Hippocampal formation (tissue), 2 donors: ENCODE measurements at places on chromosomes 2 and 18.

GRCh38 chr2:1685957-1686783 is 58.1 kb downstream of the PXDN start:
- DNase-seq, result no peak

DNA sequence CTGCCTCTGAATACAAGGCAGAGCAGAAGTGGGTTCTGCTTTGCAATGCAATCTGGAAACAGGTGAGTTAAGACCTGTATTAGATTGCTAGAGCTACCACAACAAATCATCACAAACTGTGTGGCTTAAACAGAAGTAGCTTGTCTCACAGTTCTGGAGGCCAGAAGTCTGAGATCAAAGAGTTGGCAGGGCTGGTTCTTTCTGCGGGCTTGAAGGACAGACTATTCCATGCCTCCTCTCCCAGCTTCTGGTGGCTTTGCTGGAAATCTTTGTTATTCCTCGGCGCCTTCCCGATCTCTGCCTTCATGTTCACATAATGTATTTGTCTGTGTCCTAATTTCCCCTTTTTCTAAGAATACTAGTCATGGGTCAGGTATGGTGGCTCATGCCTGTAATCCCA is 58.4 kb downstream of the SAP130 start:
- DNase-seq, result no peak

- no peak for DNase-seq
These were observed 33.5 kb upstream of the CD226 start for GRCh38 chr18:69980982-69981804.

GRCh38 chr2:127859712-127860085 is 1.7 kb upstream of the POLR2D start:
- DNase-seq, result no peak

DNA sequence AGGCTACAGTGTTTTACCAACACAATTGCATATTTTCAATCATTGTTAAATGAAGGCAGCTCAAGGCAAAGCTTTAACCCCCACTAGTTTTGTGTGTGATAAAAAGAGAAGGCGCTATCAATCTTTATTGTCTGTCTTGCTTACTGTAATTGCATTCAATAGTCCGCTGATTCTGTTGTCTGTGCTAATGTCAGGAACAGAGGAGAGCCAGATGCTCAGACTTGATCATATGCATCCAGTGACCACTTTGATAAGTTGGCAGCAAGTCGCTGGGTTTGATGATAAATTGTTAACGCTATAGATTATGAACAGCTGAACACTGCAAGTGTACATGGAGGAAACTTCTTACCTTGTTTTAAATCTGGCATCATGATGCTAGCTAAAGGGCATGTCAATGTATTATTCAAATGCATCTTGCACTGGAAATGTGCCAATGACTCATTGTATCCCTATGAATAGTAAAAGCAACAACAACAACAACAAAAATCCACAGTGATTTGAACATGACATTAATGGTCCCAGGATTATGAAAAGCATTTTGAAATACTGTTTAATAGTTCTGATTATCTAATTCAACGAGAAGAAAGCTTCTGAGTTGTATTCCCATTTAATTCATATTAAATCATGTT is 423.5 kb upstream of the FANCL start:
- no peak for DNase-seq

DNA sequence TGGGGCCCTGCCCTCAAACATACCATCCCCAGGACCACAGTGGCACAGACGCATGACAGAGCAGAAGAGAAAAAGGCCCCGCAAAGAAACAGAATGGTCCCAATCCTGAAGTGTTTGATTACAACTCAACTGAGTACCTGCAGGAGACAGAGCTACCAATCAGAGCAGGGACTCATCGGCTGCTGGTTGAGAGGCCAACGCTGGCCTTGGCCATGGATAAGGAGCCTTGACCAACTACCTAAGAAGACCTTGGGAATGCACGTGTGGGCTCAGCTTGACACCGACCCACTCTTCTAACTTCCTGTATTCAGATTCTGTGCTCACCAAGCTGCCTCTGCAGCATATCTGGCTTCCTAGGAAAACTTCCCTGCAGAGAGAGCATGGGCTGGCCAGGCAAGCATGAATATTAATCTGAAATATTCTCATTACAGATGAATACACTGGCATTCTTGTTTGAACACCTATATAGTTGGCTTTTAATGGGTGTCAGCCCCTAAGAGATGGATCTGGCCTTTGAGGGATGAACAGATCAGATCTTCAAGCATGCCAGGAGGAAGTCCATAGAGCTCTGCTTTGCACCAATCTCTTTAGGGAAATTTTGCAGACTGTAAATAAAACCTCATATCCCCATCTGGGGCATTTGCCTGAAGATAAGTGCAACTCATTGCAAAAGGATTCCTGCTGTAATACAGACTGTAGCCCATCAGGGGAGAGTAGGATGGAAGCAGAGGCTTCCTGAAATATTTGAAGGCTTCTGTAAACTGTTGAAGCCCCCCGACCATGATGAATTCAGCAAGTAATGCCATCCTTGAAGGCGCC is 135.4 kb downstream of the BCL2 start:
- no peak for DNase-seq

GRCh38 chr2:113812204-113812603 is 55.8 kb upstream of the SLC35F5 start:
- no peak for DNase-seq

DNA sequence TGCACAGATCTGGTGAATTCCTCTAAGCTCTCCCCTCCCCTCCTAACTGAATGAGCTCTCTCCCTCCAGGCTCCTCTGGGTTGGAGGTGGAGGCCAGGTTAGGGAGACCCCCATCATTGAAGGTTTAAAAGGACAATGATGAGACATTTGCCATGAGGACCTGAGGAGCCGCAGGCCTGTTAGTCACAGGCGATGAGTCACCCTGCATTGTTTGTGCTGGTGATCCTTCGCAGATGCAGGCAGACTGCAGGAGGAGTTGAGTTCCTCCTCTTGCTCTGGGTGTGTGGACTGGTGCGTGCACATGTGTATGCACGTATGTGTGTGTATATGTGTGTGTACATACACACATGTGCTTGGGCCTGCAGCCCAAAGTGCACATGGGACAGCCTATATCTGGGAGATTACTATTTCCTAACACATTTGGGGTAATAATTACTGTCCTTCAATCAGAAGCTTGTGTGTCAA is 42.0 kb downstream of the MCFD2 start:
- no peak for DNase-seq

- DNase-seq, result no peak
These were observed 1.3 kb downstream of the SP9 start for GRCh38 chr2:174335988-174336500.

- DNase-seq, result no peak
These were observed 255.3 kb upstream of the ID2 start for GRCh38 chr2:8426550-8426949.

GRCh38 chr18:50312296-50313030 is 25.0 kb upstream of the CXXC1 start:
- no peak for DNase-seq

GRCh38 chr2:8477552-8478470 is 204.0 kb upstream of the ID2 start:
- no peak for DNase-seq

- no peak for DNase-seq
These were observed 67.4 kb downstream of the BOLA3 start for GRCh38 chr2:74080346-74080745.

DNA sequence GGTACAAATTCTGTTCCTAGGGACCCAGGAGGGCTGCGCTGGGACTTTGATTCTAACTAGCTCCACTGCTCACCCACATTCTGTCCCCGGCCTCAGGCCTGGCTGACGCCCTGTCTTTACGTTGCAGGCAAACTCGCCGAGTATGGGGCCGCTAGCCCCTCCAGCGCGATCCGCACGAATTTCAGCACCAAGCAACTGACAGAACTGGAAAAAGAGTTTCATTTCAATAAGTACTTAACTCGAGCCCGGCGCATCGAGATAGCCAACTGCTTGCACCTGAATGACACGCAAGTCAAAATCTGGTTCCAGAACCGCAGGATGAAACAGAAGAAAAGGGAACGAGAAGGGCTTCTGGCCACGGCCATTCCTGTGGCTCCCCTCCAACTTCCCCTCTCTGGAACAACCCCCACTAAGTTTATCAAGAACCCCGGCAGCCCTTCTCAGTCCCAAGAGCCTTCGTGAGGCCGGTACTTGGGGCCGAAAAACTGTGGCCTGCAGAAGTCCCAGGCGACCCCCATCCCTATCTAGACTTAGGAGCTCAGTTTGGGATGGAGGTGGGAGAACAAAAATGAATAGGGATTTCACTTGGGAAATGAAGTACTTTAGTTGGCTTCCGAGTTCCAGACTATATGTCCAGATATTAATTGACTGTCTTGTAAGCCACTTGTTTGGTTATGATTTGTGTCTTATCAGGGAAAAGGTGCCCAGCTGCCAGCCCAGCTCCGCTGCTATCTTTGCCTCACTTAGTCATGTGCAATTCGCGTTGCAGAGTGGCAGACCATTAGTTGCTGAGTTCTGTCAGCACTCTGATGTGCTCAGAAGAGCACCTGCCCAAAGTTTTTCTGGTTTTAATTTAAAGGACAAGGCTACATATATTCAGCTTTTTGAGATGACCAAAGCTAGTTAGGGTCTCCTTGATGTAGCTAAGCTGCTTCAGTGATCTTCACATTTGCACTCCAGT is 1.5 kb downstream of the HOXD1 start:
- no peak for DNase-seq

GRCh38 chr2:9115229-9115628 is 91.4 kb upstream of the ASAP2 start:
- DNase-seq, result no peak

DNA sequence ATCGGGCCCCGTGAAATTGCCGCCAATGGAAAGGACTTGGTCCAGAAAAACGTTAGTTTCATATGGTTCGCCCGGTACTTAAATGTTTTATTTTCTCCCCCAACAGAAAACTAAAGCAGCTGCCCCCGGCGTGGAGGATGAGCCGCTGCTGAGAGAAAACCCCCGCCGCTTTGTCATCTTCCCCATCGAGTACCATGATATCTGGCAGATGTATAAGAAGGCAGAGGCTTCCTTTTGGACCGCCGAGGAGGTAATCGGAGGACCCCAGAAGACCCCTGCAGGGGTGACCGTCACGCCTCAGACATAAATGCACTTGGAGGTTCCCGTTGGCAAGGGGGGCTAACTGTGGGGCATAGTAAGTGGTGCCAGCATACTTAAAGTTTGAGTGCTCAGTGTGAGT is 742 bp downstream of the RRM2 start:
- no peak for DNase-seq

DNA sequence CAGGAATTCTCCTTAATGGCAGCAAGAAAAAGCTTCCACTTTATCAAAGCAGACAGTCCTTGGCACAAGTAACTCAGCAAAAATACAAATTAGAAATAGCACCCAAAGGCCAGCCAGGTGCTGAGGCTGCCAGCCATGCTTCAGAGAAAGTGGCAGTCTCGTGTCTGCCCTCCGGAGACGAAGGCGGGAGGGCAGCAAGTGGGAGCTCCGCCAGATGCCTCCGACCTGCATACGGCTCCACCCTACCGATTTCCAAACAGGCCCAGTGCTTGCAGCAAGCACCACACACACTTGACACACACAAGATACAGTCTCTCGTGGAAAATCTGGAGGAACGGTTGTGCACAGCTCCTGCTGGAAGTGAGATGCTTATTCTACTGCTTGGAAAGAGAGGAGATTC is 134.9 kb upstream of the REV1 start:
- no peak for DNase-seq

DNA sequence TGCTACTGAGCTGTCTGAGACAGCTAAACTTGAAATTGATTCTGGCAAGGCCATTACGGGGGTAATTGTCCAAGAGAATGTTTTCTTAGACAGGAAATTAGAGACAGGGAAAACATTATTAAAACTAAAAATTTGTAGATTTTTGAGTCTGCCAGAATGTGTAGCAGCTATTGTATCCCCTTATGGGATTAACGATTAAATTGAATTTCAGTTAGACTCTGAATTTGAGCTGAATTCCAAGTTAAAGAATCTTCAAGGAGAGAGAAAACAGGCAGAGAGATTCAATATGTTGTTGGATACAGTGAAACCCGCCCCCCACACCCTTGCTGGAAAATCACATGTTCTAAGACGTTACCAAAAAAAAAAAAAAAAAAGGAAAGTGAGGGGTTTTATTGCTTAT is 32.7 kb upstream of the CCDC68 start:
- no peak for DNase-seq

GRCh38 chr2:79887747-79888374 is 375.0 kb downstream of the CTNNA2 start:
- peak; percentile 12 for DNase-seq

- DNase-seq, result no peak
These were observed 90.2 kb downstream of the SH3BP4 start for GRCh38 chr2:235041918-235042575.

DNA sequence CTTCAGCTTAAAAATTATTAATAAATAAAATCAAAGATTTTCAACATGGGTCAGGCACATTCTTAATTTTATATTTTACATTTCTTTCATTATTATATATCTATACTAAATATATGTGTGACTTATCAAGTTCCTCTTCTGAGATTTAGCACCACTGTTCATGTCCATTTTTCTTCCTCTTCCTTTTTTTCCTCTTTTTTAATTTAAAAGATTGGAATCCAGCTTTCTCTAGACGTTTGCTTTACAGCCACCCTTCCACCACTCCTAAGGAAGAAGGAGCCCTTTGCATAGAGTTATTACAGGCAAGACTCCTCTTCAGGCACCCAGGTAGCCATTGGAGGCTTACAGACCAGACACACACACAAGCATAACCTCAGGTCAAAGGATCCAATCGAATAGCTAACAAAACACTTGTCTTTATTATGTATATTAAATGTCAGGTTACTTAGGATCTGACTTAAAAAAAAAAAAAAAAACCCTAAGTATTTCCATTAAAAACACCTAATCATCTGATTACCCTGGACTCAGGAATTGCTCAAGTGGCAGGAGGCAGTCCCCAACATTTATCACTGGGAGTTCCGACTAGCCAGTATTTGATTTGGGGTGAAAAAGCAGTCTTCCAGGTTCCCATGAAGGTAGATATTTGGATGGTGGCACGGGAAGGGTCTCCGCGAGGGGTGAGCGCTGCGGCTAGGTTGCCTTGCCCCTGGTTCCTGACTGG is 2.4 kb upstream of the ZEB2 start:
- no peak for DNase-seq

DNA sequence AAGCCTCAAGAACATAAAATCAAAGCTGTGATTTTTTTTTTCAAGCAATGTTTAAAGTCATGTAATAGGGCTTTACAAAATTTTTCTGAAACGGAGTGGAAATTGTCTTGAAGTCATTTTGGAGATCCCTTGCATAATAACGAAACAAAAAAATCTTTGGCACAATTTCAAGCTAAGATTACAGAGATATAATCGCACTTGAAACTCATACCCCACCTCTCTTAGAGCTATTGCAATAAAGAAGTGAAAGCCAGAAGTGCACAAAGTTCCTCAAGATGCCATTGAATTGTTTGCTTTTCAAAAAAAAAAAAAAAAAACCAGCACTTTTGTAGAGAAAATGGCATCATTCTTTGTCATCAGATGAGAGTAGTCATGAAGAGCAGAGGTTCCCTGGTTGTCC is 152.3 kb downstream of the PAX3 start:
- DNase-seq, result no peak

DNA sequence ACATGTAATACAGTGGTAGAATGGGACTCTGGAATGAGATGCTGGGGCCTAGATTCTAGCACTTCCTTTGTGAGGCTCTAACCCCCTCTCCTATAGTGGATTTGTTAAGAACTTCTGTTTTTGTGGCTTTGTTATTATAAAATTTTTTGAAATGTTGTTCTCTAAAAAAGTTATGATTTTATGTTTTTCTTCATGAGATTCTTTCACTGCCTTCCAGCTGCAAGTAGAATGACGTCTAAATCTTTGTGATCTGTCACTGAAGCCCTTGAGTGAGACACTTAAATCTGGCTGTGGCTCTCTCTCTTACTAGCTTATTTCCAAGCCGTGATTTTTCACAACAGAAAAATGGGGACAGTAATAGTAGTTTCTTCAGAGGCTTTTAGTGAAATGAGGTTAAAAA is 1.6 kb downstream of the CASP8 start:
- DNase-seq, result no peak
